ENCODE measurements at places on chromosomes 3 and 15.

DNA sequence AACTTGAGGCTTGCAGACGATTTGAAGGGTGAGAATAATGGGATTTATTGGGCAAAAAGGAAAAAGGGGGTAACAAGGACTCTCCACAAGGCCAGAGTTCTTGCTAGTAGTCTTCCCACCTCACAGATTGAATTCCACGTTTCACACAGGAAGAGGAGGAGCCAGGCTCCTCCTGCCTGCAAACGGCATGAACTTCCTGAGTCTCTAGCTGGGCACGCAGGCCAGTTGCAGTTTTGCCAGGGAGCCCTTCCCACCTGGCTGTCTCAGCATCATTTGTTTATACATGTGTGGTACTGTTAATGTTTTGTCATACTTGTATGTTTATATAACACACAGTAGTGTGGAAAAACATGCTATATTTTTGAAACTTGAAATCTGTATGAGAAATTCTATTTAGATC is 155.0 kb downstream of the NLGN1 start:
- no peak for DNase-seq

GRCh38 chr3:32758375-32758753 is 59.4 kb upstream of the TRIM71 start:
- DNase-seq, result no peak

DNA sequence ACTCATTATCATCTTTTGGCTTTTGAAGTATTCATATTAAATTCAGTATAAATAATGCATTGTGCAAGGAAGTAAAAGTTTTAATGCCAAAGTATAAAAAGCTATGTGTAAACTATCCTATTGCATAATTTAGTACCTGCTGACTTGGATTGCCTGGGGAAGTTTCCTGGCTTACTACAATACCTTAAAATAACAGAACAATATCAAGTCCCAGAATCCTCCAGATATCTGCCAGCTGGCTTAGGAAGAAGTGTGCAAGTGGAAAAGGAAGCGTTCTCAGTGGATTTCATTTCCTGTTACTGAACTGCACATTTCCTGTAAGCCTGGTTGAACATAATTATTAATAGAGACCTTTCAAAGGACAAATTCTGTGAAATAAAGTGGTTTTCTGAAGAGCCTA is 236.7 kb downstream of the ADAMTSL3 start:
- DNase-seq, result no peak

DNA sequence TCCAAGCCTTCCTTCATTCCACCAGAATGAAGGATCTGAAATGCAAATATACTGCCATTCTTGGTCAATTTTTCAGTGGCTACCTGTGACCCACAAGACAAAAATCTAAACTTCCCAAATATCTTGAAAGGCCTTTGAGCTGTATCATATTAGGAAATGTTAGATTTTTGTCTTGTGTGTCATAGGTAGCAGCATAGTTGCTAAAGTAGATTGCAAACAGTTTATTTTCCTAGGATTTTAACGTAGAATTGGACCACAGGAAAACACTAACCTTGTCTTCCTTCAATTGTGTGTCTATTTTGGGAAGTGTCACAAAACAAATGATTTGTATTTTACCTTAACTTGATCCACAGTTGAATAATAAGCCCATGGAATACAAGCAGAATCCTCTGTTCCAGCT is 42.4 kb downstream of the CP start:
- no peak for DNase-seq

- DNase-seq, result no peak
These were observed 38.6 kb downstream of the TMED3 start for GRCh38 chr15:79349525-79349924.

GRCh38 chr15:44029940-44030568 is 165.0 kb downstream of the FRMD5 start:
- peak; percentile 47 for DNase-seq

GRCh38 chr15:93185796-93186195 is 96.8 kb upstream of the RGMA start:
- no peak for DNase-seq

DNA sequence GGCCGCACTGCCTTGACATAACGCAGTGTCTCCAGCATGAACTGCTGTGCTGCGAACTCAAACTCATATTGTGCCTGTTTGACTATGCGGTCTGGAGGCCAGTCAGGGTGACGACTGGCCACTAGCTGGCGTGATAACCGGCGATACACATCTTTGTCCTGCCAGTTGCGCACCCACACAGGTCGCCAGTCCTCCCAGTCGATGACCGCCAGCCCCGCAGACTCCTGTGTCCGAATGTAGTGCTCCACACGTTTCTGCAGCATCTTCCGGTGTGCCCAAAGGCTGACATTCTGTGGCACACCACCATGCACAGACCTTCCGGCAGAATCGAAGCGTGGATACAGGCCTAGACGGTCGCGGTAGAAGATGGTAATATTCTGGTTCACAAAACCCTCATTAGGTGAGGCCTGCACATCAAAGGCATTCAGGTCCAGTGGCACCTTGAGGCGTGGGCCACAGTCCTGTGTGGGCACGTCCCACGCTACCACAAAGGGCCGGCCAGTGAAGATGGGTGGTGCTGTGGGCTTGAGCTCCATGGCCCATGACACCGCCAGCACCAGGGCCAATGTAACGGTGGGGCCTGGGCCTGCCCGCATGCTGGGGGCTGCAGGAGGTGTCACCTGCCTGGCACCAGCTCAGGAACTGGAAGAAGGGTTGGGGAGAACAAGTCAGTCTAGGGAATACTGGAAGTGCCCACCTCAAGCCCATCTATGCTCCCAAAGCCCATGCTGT is 2.5 kb downstream of the HYAL2 start:
- DNase-seq, result no peak

Measured in SW 1271 (cell line).